Renal pelvis (tissue), 12 donors: ENCODE measurements at places on chromosomes 3 and 15. TPM values are rescaled to one million over a fixed set of nuclear protein-coding genes. Genes with fewer than 3 reads are reported as not detected.

Gene MCTP2
- polyA plus RNA-seq, result 14.0 TPM

Gene CADM2
- polyA plus RNA-seq, result 0.44 TPM

- DNase-seq, result no peak
Observed at GRCh38 chr15:63587527-63587926, 9.7 kb upstream of the FBXL22 start.

DNA sequence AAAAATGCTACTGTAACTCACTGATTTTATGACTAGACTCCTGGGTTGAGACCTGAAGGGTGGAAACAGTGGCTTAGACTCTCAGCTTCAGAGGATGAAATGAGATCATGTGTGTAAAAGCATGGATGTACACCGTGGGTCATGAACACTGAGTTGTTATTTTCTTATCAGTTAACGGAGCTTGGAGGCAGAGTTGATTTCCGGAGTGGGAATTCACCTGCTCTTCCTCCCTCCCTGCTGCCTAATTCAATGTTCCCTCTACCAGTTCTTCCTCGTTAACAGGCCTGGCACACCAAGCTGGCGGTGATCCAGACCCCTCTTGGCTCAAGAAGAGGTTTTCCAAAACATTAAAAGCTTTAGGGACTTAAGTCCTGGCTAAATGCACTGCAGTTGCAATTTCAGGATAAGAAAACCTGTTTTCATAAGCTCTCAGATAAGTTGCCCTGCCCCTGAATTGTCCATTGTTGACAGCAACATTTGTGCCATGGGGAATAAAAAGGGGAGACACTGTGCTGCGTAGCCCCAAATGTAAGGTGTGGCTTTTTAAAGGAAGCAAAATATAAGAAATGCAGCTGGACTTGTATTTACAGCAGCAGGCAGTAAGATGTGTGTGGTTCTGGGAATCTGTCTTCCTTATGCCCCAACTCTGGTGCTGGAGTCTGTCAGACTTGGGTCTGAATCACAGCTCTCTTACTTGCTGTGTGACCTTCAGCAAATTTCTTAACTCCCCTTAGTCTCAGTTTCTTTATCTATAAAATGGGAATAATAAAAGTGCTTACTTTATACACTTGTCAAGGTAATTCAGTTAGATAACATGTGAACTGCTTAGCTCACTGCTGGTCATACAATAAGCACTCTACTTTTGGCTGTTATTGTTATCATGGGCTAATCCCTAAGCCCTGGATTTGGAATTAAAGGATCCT lies 9.9 kb downstream of the PDIA5 start:
- no peak for DNase-seq

GRCh38 chr15:52111517-52112202 lies 915 bp downstream of the BCL2L10 start:
- DNase-seq, result no peak

DNA sequence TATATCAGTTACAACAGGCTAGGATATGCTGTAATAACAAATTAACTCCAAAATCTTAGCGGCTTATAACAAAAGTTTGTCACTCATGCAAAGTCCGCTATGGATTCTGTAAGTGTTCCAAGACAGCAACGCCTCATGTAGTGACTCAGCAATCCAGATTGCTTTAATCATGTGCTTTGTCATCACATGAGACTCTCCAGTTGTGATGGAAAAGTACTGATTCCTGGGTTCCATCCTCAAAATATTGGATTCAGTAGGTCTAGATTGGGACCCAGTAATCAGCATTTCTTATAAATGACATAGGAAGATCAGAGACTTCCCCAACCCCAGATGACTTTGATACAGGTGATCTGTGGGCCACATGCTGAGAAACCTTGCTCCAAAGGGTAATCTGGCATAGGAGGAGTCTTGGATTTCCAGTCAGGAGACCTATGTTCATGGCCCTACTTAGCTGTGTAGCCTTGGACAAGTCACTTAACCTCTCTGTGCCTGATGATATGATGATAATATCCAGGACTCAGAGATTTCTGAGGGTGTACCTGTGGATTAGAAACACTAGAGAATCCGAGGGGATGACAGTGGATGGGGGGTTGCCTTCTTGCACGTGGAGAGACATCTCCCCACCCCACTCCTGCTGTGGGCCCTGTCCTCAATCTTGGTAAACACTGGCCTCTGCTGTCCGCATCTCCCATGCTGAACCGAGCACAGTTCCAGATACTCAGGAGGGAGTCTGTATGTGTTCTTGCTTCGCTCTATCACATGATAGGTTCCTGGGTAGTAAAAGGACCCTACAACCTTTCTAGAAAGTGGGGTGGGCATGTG lies 65.5 kb downstream of the CORO2B start:
- no peak for DNase-seq
